ENCODE measurements at places on chromosomes 2 and 18. TPM values are rescaled to one million over a fixed set of nuclear protein-coding genes. Genes with fewer than 3 reads are reported as not detected.

DNA sequence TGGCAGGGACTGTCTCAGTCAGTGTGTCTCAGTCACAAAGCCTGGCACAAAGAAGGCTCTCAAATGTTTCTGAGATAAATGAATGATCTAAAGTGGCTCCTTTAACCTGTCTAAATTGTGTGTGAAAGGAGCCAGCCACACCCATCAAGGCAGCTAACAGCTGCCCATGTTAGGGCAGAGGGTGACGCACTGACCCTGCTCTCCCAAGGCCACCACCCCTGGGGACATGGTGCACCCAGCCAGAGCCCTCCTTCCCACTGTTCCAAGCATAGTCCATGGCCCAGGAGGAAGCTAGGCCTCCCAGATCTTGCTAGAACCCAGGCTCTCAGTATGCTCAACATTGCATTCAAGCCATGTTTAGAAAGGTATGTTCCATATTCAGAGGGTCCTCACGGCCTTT, 100.3 kb downstream of the KLHL29 start:
- DNase-seq = no peak

The CRACDL gene
- 0.52 TPM for polyA plus RNA-seq

The KCNF1 gene
- 0.16 TPM for polyA plus RNA-seq

GRCh38 chr2:6337472-6337820, 528.3 kb downstream of the CMPK2 start:
- DNase-seq = no peak

GRCh38 chr2:53177327-53177726, 590.3 kb upstream of the CHAC2 start:
- no peak for DNase-seq

- DNase-seq = no peak
These were observed 44.0 kb downstream of the MYL12B start for GRCh38 chr18:3305933-3306332.
